ENCODE measurements at places on chromosomes 13 and 19. TPM values are rescaled to one million over a fixed set of nuclear protein-coding genes. Genes with fewer than 3 reads are reported as not detected.
A peak's percentile ranks its signal among the peaks of the same experiment; 100 is the strongest.

The CYP4F22 gene
- 0.19 TPM for total RNA-seq

The PSG7 gene
- not detected for total RNA-seq

The SAFB gene
- 200 TPM for total RNA-seq

The ADGRE3 gene
- total RNA-seq = not detected

The ATXN8OS gene
- not detected for total RNA-seq

The MYPOP gene
- 4.7 TPM for total RNA-seq

The RFPL4AL1 gene
- total RNA-seq = not detected

The TTYH1 gene
- not detected for total RNA-seq

The CGB3 gene
- not detected for total RNA-seq

GRCh38 chr19:42515241-42515832 lies 12.9 kb downstream of the CEACAM1 start:
- peaks cover 4% of the 10 kb centered on the region for H3K4me1 ChIP-seq
- no peak for DNase-seq
- H3K4me3 ChIP-seq = no peak overlapping the region

DNA sequence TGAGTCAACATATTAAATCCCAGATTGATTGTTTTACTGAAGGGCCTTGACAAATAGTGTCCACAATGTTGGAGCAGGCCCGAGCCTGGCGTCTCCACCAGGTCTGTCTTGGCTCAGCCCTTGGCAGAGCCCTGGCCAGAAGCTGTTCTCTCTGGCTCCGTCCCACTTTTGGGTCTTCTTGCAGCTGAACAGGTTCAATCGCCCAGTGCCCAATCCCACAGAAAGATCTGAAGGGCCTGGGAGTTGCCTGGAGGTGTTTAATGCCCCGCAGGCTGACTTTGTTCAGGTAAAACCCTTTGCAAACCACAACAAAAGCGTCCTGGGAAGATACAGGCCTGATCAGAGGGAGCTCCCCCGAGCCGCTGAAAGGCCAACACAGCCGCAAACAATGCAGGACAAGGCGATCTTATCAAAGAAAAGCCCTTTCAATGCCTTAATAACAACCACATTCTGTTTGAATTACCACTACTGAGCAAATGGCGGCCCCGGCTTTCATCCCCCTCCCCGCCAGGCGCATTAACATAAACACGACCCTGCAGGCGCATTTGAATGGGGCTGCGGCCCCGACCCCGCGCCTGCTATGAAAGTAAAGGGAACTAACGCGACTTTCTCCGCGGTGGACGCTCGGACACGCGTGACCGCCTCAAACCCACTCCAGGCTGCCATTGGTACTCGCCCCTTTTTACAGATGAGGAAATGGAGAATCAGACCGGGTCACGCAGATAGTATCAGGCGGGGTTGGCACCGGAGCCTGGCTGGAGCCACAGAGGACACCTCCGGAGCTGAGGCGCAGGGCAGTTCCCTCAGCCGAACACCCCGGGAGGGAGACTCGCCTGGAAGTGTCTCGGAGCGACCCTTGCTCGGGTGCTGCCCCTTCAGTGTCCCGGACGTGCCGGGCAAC lies 3.1 kb downstream of the CDX2 start:
- H3K27ac ChIP-seq = no peak overlapping the region
- H3K4me1 ChIP-seq = peaks cover 22% of the 10 kb centered on the region
- peaks cover 73% of the 10 kb centered on the region for H3K27me3 ChIP-seq

GRCh38 chr13:75788481-75788981 lies 152.4 kb downstream of the LMO7 start:
- no peak overlapping the region for H3K27ac ChIP-seq
- no peaks in the 10 kb centered on the region for H3K27me3 ChIP-seq
- DNase-seq = no peak
- H3K4me3 ChIP-seq = no peak overlapping the region
- no peaks in the 10 kb centered on the region for H3K4me1 ChIP-seq

DNA sequence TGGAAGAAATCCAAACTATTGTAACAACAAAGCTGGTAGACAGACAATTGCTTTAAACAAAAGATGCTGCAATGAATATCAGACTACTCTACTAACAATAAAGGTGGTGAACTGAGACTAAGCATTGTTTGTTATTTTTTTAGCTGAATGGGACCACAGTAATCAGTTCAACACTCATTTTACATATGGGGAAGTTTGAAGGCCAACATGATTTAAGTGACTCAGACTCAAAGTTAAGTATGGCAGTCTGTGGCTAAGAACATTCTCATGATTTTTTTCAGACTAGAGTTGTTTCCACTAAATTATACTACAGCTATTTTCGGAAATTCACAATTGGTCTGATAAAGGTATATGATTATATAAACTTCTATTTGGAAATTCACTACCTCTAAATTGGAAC lies 10.4 kb downstream of the EXOSC8 start:
- no peak for DNase-seq
- no peaks in the 10 kb centered on the region for H3K4me1 ChIP-seq
- H3K4me3 ChIP-seq = no peak overlapping the region
- H3K36me3 ChIP-seq = peaks cover 82% of the 10 kb centered on the region

GRCh38 chr13:43518833-43519232 lies 267.9 kb downstream of the ENOX1 start:
- no peaks in the 10 kb centered on the region for H3K27me3 ChIP-seq
- no peak for DNase-seq
- H3K27ac ChIP-seq = no peak overlapping the region
- H3K4me3 ChIP-seq = no peak overlapping the region
- no peaks in the 10 kb centered on the region for H3K36me3 ChIP-seq

- no peaks in the 10 kb centered on the region for H3K27me3 ChIP-seq
- DNase-seq = no peak
- H3K27ac ChIP-seq = no peak overlapping the region
- no peaks in the 10 kb centered on the region for H3K36me3 ChIP-seq
- H3K4me1 ChIP-seq = peaks cover 41% of the 10 kb centered on the region
These were observed 12.5 kb upstream of the TNFSF9 start for GRCh38 chr19:6518145-6518911.

GRCh38 chr13:109862627-109863026 lies 76.2 kb upstream of the IRS2 start:
- no peak for DNase-seq
- H3K27me3 ChIP-seq = peaks cover 11% of the 10 kb centered on the region
- H3K4me3 ChIP-seq = no peak overlapping the region
- no peak overlapping the region for H3K27ac ChIP-seq
- no peaks in the 10 kb centered on the region for H3K4me1 ChIP-seq

- H3K27me3 ChIP-seq = no peaks in the 10 kb centered on the region
- DNase-seq = no peak
- no peak overlapping the region for H3K4me3 ChIP-seq
- no peaks in the 10 kb centered on the region for H3K36me3 ChIP-seq
- no peak overlapping the region for H3K27ac ChIP-seq
These were observed 105.2 kb downstream of the INSR start for GRCh38 chr19:7188698-7189629.

DNA sequence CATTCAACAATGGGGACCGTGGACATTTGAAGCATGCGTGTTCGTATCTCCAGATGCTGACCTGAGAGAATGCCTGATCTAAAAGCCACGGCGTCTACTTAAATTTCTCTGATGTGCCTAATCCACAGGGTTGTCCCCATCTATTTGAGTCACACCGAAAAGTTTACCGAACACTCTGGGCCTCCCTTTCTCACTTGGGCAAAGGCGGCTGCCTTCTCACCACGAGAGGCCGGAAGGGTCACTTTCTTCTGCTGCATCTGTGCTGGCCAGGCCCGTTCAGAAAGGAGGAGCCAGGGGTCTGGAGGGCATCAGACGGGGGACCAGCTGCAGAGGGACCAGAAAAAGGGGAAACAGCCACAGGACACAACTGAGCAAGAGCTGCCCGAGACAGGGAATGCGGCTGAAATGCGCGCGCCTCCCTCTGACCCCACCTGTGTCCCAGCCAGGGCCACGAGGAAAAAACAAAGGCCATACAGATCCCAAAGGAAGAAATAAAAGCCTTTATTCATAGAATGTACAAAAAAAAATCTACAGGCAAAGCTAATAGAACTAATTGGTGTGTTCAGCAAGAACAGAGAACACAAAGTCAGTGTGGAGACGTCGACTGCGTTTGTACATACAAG lies 71.3 kb upstream of the C13orf46 start:
- H3K27ac ChIP-seq = peak overlapping the region; percentile 3
- no peak for DNase-seq
- H3K36me3 ChIP-seq = peaks cover 74% of the 10 kb centered on the region
- H3K27me3 ChIP-seq = no peaks in the 10 kb centered on the region
- no peak overlapping the region for H3K4me3 ChIP-seq
- H3K4me1 ChIP-seq = peaks cover 56% of the 10 kb centered on the region

GRCh38 chr19:18933297-18933696 lies 7.7 kb downstream of the HOMER3 start:
- no peak for DNase-seq
- H3K4me3 ChIP-seq = no peak overlapping the region
- H3K27ac ChIP-seq = no peak overlapping the region
- peaks cover 4% of the 10 kb centered on the region for H3K27me3 ChIP-seq
- H3K36me3 ChIP-seq = peaks cover 1% of the 10 kb centered on the region
- peaks cover 13% of the 10 kb centered on the region for H3K4me1 ChIP-seq

- no peaks in the 10 kb centered on the region for H3K4me1 ChIP-seq
- no peaks in the 10 kb centered on the region for H3K27me3 ChIP-seq
- peak; percentile 6 for DNase-seq
These were observed 4.9 kb upstream of the SMIM17 start for GRCh38 chr19:56637976-56638555.

GRCh38 chr19:17495639-17496296 lies 15.7 kb upstream of the PGLS start:
- H3K4me3 ChIP-seq = no peak overlapping the region
- H3K4me1 ChIP-seq = peaks cover 27% of the 10 kb centered on the region
- H3K27ac ChIP-seq = no peak overlapping the region
- H3K36me3 ChIP-seq = peaks cover 2% of the 10 kb centered on the region
- no peaks in the 10 kb centered on the region for H3K27me3 ChIP-seq

- no peak overlapping the region for H3K27ac ChIP-seq
- peaks cover 14% of the 10 kb centered on the region for H3K4me1 ChIP-seq
- H3K4me3 ChIP-seq = no peak overlapping the region
- no peak for DNase-seq
- peaks cover 2% of the 10 kb centered on the region for H3K36me3 ChIP-seq
- no peaks in the 10 kb centered on the region for H3K27me3 ChIP-seq
These were observed 4.9 kb upstream of the BRD4 start for GRCh38 chr19:15337202-15337601.

- no peaks in the 10 kb centered on the region for H3K27me3 ChIP-seq
- H3K27ac ChIP-seq = no peak overlapping the region
- H3K4me1 ChIP-seq = peaks cover 8% of the 10 kb centered on the region
- H3K4me3 ChIP-seq = no peak overlapping the region
- no peak for DNase-seq
These were observed 51.7 kb upstream of the RAP2A start for GRCh38 chr13:97382276-97382675.

GRCh38 chr19:54316746-54317107 lies 3.8 kb upstream of the LILRA5 start:
- peaks cover 6% of the 10 kb centered on the region for H3K4me1 ChIP-seq
- H3K27me3 ChIP-seq = peaks cover 13% of the 10 kb centered on the region
- no peak overlapping the region for H3K27ac ChIP-seq
- H3K36me3 ChIP-seq = no peaks in the 10 kb centered on the region

DNA sequence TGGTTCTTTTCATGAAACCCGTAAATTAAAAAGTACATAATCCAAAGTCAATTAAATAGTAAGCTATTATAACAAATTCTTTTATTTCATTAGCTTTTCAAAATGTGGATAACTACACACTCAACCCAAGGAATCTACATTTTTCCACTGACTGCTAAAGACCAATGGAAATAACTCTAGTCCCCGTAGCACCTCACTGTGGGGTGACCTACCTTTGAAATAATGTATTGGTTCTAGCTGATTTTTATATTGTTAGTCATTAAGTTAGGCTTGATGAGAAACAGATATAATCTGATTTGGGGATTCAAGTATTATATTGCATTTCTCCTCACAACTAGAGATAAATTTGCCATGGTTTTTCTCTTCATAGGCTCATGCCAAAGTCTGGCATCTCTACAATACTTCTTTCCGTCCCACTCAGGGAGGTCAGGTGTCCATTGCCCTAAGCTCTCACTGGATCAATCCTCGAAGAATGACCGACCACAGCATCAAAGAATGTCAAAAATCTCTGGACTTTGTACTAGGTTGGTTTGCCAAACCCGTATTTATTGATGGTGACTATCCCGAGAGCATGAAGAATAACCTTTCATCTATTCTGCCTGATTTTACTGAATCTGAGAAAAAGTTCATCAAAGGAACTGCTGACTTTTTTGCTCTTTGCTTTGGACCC lies 37.3 kb downstream of the KL start:
- DNase-seq = no peak
- H3K36me3 ChIP-seq = no peaks in the 10 kb centered on the region
- H3K27me3 ChIP-seq = no peaks in the 10 kb centered on the region

DNA sequence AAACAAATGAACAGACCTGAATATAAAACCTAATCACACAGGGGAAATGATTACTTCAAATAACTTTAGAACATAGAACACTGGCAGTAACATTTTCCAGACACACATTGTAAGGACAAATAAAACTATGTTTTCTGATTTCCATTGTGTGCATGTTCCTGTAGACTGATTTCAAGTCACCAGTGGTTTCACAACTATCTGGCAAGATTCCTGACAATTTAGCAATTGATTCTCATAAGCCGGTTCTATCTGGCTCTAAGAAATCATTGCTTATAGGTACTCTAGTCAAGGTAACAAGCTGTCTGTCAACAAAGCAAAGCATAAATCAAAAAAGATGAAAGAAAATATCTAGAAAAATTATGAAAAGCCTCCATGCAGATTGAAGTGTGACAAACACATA lies 19.6 kb upstream of the PCCA start:
- no peak overlapping the region for H3K4me3 ChIP-seq
- no peaks in the 10 kb centered on the region for H3K36me3 ChIP-seq
- no peaks in the 10 kb centered on the region for H3K27me3 ChIP-seq
- DNase-seq = no peak
- H3K4me1 ChIP-seq = no peaks in the 10 kb centered on the region

- no peak overlapping the region for H3K27ac ChIP-seq
- no peaks in the 10 kb centered on the region for H3K36me3 ChIP-seq
- DNase-seq = no peak
- no peak overlapping the region for H3K4me3 ChIP-seq
- H3K27me3 ChIP-seq = no peaks in the 10 kb centered on the region
These were observed 228.7 kb downstream of the LACC1 start for GRCh38 chr13:44108331-44108858.

GRCh38 chr19:30498707-30499106 lies 126.5 kb downstream of the ZNF536 start:
- peaks cover 3% of the 10 kb centered on the region for H3K27me3 ChIP-seq
- H3K36me3 ChIP-seq = no peaks in the 10 kb centered on the region

DNA sequence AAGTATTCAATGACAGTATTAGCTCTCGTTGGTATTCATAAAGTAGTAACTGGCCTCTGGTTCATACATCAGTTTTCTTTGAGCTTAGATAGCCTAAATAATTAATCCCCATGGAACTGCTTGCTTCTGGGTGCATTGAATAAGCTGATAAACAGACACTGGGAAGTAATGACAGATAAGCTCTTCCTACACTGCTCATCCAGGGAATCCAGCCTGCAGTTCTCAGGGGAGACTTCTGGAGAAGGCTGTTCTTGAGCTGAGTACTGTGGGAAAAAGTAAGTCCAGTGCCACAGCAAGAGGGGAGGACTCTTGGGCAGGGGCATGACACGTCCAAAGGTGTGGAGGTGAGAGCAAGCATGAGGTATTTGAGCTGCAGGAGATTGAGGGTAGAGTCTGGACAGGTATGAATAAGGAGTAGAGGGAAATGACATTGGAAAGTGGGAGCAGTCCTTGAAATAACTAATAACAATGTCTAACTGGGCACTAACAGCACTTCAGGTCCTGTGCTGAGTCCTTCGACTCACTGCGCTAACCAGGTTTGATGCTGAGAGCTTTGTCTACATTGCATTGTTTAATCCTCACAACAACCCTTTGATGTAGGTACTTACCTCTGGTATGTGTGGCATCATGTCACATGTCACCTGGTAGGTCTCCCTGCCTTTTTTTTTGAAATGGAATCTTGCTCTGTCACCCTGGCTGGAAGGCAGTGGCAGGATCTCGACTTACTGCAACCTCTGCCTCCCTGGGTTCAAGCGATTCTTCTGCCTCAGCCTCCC lies 7.2 kb downstream of the GARRE1 start:
- H3K36me3 ChIP-seq = peaks cover 8% of the 10 kb centered on the region
- no peak for DNase-seq
- H3K4me1 ChIP-seq = peaks cover 50% of the 10 kb centered on the region
- no peak overlapping the region for H3K27ac ChIP-seq
